Endothelial cell (in vitro differentiated cells): ENCODE measurements at places on chromosomes 4 and X. TPM values are rescaled to one million over a fixed set of nuclear protein-coding genes. Genes with fewer than 3 reads are reported as not detected.

GRCh38 chrX:133610056-133610455 is 194.8 kb upstream of the GPC4 start:
- no peak for DNase-seq

GRCh38 chr4:173506597-173507211 is 23.3 kb downstream of the HAND2 start:
- DNase-seq: peak; percentile 30

DNA sequence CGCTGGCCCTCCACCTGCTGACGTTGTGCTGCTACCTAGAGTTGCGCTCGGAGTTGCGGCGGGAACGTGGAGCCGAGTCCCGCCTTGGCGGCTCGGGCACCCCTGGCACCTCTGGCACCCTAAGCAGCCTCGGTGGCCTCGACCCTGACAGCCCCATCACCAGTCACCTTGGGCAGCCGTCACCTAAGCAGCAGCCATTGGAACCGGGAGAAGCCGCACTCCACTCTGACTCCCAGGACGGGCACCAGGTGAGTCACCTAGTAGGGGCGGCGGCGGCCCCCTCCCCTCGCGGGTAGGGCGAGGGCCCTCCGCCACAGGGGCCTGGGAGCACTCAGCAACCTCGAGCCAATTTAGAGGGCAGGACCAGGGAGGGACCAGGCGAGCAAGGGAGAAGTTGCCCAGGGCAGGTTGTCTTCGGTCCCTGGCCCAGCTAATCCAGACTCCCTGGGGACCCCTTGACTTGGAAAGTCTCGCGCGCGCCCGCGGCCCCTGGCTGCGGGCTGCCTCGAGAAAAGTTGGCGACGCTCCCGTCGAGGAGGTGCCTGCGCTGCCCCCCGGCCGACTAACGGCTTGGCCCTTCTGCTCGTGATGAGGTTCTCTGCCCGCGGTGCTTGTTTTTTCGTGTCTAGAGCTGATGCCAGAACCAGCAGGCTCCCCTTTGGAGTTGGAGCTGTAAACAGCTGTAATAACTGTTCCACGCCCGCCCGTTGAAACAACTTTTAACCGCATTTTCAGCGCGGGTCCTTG is 717 bp downstream of the EDA start:
- peak; percentile 7 for DNase-seq

DNA sequence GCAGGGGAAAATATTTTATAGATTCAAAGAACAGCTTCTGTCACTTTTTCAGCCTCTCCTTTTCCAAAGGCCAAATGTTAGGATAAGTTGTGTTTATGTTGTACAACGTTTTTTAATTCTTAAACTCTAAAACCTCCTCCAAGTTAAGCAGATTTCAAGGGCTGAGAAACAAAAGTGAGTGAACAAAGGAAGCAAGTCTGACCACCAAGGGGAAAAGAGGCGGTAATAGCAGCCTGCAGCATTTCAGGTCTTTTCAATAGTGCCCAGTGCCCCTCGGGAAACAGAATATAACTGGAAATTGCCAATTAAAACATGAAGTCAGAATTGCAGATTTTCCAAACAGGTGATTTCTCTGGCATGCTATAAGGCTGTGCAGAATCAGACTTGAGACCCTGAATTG is 510.0 kb upstream of the HTR2C start:
- DNase-seq: no peak

GRCh38 chrX:70921709-70922352 is 9.1 kb downstream of the SLC7A3 start:
- no peak for DNase-seq

The MAGEA2B gene
- total RNA-seq: 0.97 TPM
